ENCODE measurements at places on chromosomes 3 and 15.

DNA sequence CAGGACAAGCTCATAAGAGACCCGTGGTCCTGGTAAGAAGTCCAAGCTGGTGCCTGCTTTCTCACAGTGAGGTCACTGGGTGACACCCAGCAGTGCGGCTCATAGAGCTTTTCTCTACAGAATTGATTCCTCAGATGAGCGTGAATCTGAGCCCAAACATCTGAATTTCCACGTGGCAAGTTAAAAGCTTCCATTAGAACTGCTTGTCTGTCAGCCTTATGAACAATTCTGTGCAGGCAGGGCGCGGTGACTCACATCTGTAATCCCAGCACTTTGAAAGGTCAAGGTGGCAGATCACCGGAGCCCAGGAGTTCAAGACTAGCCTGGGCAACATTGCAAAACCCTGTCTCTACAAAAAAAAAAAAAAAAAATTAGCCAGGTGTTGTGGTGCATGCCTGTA lies 113.1 kb upstream of the ABHD17C start:
- DNase-seq: no peak

- no peak for DNase-seq
Measured at GRCh38 chr3:195171093-195171873, 99.7 kb downstream of the XXYLT1 start.

DNA sequence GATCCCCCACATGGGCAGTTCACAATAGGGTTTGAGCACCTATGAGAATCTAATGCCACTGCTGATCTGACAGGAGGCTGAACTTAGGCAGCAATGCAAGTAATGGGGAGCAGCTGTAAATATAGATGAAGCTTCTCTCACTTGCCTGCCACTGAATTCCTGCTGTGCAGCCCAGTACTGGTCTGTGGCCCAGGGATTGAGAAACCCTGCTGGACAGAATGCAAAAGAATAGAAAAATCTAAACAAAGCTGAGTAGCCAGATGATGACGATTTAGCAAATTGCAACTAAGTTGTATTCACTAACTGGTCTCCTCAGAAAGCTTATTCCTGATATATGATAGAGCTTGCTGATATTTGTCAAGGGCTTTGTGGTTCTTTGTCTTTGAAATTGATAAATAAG lies 34.3 kb upstream of the APH1B start:
- DNase-seq: no peak

GRCh38 chr3:140128631-140129030 lies 193.6 kb downstream of the CLSTN2 start:
- DNase-seq: peak; percentile 19

All from activated T-cell treated with anti-CD3 and anti-CD28 coated beads, Interleukin-2, amount 50 U/mL, for 48 hours (primary cell).